ENCODE measurements at places on chromosomes 7 and 10.

DNA sequence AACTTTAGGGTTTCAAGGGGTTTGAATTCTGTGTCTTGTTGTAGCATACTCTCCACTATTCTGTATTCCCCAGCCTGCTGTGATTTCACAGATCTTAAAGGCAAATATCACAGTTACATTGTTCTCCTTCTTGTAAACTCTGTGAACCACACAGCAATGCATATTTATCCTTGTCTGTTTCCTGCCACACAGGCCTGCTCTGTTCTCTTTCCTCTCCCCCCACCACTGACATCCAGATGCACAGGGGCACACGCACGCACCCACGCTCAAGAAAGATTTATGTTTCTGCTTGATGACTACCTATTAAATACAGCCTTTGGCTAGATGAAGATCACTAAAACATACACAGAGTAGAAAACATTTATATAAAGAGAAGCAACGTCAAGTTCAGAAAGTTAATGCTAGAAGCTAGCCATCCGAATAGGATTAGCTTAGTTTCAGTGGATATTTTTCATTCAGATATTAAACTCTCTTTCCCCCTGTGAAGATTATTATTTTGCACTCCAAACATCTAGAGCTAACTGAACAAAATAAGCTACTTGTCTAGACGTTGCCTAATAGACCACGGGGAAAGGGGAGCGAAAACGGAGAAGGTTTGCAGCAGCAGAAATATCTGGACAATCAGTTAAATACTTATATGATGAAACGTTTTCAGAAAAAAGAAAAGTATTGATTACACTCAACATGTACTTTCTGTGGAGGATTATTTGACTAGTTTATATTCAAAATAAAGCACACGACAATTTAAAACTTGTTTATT, 193.1 kb upstream of the SEMA3C start:
- DNase-seq = no peak

DNA sequence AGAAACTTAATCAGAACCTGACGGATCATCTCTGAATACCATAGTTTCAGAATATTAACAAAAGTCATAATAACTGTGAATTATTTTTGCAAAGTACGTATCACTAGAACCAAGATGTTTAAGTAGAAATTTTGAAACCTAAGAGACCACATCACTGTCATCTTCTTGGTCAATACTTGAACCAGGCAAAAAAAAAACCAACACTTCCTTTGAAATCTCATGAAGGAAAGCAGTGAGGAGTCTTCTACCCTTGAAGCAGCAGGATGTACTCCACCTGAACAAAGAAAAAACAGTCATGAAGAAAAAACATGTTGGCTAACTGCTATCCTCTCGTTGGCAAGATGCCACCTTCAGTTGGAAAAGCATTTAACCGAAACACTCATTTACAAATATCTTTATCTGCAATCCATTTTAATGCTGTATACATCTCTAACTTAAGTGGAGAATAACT, 82.4 kb downstream of the SRPK2 start:
- no peak for DNase-seq

- no peak for DNase-seq
Measured at GRCh38 chr10:75208181-75208580, 2.4 kb upstream of the VDAC2 start.

DNA sequence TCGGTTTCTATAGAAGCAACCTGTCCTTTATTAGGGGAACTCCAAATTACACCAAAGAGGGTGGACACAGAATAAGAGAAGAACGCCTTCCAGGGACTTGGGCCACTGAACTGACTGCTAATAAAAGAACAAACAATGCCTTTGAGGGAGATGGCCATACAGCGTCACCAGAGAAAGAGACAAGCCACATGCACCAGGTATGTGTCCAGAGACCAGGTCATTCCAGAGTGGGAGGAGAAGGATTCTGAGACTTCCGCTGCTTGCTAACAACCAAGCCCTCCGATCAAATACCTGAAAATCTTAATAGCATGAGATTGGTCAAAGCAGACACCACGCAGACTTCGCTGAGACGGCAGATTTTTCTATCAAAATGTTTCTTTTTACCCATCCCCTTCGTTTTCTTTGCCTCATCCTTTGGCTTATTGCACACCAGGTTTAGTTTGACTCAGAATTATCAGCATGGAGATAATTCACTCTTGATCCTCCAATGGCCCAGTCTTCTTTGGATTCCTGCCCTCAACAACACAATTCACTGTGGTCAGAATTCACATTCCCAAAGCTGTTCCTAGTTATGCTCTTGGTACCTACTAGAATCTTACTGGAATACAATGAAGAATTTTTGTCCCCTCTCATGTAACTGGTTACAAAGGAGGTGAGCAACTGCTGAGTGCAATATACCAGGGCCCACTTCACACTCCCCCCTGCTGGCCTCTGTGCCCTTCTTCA, 87.4 kb upstream of the DDC start:
- no peak for DNase-seq

DNA sequence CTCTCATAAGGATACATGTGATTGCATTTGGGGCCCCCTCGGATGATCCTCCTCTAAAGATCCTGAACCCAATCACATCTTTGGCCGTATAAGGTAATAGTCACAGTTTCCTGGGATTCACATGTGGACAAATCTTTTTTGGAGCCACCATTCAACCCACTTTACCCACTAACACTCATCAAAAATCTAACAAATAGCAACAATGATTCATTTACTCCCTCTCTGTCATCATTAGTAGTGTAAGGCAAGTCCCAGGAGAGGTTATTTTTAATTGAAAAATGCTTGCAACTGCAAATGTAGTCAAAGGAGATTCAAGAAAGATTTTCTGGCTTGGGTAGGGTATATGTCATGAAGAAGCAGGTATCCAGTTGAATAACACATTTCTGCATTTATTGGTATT, 9.9 kb upstream of the SMKR1 start:
- no peak for DNase-seq

DNA sequence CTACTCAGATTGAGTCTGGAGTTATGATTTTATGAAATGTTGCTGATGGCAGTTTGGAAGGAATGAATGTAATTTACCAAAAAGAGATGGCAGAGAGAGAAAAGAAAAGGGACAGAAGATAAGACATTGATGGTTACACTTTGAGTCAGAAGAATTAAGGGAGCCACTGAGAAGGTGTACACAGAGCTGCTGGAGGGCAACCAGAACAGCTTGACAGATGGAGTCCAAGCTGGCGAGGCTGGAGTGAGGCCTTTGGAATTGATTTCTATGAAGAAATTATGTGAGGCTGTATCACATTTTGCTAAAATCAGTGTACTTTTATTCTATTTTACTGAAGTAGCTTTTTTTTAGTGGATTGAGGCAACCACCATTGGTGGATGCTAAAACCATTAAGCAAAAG, 740.5 kb downstream of the REEP3 start:
- DNase-seq = no peak

DNA sequence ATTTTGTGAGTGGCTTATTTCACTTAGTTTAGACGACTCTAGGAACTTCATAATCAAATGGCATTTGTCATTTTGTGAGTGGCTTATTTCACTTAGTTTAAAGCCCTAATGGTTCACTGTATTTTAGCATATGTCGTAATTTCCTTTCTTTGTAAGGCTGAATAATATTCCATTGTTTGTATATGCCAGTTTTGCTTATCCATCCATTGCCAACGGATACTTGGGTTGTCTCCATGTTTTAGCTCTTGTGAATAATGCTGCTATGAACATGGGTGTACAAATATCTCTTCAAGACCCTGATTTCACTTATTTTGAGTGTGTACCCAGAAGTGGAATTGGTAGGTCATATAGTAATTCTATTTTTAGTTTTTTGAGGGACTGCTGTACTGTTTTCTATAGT, 31.8 kb downstream of the DOCK1 start:
- DNase-seq = no peak

DNA sequence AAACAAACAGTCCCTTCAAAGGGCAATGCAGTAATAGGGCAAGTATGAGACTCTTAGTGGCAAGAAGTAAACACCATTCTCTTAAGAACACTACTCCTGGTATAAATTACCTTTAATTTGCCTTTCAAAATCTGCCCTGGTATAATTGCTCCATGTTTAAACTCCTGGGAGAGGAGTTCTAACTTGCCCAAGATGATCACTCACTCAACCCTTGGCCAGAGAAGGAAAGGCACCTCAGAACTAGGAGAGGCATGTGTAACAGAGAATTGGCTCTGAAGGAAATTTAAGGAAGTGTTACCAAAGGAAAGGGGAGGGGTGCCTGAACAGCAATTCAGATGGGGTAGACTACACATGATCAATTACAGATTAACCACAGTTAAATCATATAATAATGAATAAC, 1173.6 kb upstream of the SORCS1 start:
- no peak for DNase-seq

GRCh38 chr7:43431020-43431595, 151.8 kb upstream of the STK17A start:
- no peak for DNase-seq
